NCI-H1436 (cell line): ENCODE measurements at places on chromosomes 1 and 21.

DNA sequence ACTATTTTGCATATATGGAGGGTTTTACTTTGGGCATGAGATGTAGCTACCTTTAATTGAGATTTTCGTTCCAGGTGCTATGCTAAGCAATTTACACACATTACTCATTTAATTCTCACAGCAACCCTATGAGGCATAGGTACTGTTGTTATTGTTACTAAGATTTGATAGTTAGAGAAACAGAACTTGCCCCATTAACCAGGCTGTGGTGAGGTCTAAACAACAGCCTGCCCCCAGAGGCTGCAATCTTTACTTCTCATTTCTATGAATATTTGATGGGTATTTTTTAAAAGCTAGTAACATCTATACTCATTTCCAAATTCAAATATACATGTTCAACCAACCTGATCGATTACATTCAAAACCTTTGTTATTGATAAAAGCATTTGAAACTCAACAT, 155.6 kb downstream of the GALNT2 start:
- DNase-seq: no peak

DNA sequence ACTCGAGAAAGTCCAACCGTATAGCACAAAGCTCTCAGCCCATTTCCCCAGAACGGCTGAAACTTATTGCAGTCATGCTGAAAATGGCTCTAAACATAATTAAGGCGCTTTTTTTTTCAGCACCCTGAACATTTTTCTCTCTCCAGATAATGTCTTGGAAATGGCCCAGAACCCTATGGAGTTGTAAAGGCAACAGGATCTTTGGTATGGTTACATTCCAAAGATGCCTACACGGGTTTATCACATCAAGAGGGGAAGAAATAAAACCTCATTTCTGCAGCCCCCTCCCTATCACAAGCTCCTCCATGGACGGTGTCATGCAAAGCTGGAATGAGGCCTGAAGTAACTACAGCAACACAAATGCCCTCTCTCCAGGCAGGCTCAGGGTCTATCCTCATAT, 126.4 kb upstream of the GALNT2 start:
- no peak for DNase-seq

GRCh38 chr1:223622132-223622842, 43.2 kb downstream of the CAPN8 start:
- no peak for DNase-seq

DNA sequence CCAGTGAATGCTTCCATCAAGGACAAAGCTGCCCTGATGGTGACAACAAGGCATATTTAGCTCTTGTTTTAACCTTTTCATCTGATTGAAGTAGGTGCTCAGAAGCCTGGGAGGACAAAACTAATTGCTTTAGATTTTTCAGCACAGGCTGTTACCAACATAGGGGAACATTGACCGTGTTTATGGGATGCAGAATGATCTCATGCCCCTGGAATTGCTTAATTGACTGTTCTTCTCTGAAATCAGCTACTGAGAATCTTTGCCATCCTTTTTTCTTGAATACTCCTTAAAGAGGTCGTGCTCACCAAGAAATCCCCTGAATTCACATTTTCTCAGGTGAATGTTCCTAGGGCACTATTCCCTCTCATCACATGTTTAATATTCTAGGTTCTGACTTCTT, 95.9 kb upstream of the CCDC190 start:
- no peak for DNase-seq

GRCh38 chr1:53376041-53376461, 48.2 kb upstream of the LRP8 start:
- DNase-seq: peak; percentile 20

DNA sequence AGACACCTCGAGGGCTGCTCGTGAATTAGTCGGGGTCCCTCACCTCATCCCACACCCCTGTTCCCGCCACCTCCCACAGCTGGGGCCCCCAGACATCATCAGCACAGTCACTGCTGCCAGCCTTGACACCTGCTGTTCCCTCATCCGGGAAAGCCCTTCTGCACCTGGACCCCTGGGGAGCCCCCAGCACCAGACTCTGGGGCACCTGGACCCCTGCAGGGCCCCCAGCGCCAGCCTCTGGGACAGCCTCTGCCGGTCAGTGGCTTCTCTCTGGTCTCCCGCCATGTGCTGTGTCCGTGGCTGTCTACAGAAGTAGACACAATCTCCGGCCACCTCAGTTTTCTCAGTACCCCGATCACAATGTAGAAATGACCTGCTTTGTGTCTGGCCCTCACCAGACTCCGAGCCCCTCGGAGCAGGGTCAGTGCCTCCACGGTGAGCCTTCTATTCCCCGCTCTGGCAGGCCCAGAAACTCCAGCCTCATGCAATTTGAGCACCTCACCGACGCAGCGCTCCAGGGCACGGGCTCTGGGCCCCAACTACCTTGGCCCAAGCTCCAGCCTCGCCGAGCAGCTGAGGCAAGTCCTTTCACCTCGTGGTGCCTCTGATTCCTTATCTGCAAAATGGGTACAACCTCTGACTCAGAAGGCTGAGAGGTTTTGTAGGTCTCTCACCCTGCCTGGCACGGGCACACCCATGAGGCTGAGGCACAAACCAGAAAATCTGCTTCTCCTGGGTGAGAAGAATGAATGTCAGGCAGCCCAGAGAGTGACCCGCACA, 84.7 kb downstream of the RIPK4 start:
- no peak for DNase-seq

- no peak for DNase-seq
Observed at GRCh38 chr1:228381356-228381755, 25.3 kb downstream of the TRIM11 start.

DNA sequence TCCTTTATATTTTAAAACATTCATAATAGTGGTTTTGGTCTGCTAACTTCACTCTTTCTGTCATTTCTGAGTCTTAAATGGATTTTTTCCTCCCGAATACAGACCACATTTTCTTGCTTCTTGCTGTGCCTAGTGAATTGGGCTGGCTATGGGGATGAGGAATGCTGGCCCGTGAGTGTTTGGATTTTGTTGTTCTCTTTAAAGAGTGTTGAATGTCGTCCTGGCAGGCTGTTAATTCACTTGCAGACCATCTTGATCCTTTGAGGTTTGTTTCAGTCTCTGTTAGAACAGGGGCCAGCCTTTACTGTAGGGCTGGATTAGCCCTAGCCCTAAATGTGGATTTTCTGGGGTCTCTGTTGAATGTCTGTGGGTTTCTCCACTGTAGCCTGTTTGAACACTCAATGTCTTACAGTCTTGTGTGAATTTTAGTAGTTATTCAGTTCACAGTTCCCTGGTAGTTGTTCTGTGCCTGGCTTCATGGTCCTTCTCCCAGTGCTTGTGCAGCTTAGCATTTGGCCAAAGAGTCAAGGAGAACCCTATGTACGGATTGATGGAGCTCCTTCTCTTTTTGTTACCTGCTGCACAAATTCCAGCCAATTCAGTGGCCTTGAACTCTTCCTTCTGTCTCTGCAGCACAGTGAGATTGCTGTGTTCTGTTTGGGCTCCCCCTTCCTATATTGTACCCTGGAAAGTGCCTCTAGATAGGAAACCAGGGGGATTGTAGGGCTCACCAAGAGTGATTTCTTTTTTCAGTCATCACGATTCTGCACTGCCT, 95.7 kb downstream of the DYRK1A start:
- no peak for DNase-seq

DNA sequence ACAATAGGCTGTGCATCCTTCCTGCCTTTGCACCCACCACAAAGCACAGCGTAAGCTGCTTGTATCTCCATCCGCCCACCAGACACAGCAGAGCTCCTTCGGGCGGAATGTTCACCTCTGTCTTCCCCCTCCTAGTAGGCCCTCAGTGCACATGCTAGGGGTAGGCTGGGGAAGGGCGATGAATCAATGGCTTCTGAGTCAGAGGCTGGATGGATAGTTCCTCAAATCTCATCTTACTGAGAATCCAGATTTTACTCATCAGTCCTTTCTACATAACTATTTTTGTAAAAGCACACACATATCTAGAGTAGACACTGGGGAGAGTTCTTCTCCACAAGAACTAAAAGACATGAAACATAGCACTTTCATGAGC, 73.8 kb downstream of the BCAR3 start:
- no peak for DNase-seq

DNA sequence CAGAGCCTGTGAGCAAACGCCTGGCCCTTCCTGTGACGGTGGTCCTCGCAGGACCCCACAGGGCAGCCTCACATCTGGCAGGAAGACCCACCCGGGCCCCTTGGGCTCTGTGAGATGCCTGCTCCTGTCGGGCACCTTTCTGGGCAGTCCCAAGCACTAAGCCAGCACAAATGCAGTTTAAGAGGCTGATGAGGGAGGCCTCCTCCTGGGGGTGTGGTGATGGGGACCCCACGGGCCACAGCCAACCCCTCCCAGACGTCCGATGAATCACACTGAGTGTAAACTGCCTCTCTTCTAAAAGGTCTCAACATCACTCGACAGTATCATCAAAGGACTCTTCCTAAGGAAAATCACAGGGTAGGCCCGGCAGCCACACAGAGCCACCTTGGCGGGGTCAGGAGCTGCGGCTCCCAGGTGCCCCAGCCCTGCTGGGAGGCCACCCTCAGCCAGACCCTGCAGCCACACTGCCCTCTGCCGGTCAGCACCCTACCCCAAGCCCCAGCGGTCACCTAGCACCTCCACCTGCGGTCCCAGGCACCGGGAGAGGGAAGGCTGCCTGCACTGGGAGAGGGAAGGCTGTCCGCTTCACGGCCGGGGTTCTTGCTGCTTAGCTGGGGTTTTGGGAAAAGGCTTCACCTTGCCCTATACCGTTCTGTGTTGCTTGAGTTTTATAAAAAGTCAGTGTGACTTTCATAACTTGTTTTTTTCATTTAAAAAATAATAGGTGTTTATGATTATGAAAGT, 3.9 kb upstream of the PRKCZ start:
- peak; percentile 2 for DNase-seq

- no peak for DNase-seq
Observed at GRCh38 chr1:225388372-225388771, 39.5 kb downstream of the LBR start.

DNA sequence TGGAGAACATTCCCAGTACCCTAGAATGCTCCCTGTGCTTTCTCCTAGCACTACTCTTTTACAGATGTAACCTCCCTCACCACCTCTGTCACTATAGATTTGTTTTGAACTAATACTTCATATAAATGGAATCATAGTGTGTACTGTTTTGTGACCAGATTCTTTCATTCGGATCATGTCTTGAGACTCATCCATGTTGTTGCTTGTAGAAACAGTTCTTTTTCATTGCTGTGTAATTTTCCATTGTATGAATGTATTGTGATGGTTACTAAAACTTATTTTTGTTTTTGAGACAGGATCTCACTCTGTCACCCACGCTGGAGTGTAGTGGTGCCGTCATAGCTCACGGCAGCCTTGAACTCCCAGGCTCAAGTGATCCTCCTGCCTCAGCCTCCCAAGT, 2.7 kb downstream of the MAST2 start:
- DNase-seq: no peak

GRCh38 chr1:100164216-100164615, 13.8 kb downstream of the LRRC39 start:
- DNase-seq: no peak

GRCh38 chr1:234216116-234216703, 157.0 kb upstream of the COA6 start:
- no peak for DNase-seq

DNA sequence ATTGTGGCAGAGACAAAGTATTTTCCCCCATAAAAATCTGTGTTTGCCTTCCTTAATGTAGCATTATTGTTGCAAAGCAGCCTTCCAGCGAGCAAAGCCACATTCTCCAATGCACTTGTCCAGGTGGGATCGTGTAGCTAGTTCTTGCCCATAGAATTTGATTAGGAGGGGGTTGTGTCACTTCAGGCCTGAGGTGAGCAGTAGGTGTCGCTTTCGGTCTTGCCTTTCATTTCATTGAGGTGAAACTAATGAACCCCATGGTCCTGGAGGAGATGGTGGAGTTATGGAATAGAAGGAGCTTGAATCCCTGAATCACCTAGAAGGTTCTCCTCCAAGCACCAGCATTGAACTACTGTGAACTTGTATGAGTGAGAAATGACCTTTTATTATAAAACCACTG, 318.9 kb upstream of the PBX1 start:
- no peak for DNase-seq

DNA sequence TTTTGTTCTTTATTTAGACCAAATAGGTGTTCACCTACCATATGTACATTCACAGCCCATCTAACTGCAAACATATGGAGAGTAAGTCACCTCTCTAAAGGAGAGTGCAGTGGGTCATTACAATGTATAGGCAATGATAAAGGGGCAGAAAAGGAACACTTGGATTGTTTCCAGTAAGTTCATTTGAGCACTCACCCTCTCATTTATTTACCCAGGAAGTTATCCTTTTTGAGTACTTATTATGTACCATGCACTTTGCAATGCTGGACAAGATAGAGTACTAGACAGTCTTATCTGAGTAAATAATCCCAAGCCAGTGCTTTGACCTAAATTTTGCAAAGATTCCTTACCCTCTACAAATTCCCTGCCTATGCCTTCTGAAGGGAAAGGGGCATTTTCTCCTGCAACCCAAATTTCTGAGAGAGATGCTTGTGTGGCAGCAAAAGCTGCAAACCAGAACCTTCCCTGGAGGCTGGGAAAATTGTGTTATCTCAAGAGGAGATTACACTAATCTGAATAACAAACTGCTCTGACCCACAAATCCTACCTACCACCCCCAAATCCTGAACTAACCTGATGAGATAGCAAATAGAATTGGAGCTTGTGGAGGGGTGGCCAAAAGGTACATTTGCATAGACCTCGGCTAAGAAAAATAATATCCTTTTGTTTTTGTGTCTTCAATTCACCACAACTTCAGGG, 18.6 kb upstream of the RGS8 start:
- DNase-seq: peak; percentile 16

- DNase-seq: peak; percentile 41
Observed at GRCh38 chr1:30700528-30701257, 22.7 kb downstream of the MATN1 start.

DNA sequence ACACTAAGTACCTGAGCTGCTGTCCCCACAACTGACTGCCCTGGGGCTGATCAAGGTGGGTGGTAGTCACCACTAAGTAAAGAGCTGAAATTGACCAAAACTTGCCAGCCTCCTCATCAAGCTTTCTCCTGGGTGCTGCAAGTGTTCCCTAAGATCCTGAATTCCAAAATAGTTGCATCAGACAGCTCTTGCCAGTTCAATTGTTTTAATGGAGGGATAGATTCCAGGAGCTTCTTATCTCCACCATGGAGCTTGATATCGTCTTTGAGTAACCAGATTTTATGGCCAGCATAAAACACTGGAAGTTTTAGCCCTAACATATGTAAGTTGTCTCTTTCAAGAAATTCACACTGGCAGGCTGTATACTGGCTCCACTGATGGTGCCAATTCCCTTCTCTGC, 90.3 kb downstream of the NID1 start:
- DNase-seq: no peak

GRCh38 chr21:37266515-37267221, 466 bp downstream of the VPS26C start:
- peak; percentile 72 for DNase-seq

DNA sequence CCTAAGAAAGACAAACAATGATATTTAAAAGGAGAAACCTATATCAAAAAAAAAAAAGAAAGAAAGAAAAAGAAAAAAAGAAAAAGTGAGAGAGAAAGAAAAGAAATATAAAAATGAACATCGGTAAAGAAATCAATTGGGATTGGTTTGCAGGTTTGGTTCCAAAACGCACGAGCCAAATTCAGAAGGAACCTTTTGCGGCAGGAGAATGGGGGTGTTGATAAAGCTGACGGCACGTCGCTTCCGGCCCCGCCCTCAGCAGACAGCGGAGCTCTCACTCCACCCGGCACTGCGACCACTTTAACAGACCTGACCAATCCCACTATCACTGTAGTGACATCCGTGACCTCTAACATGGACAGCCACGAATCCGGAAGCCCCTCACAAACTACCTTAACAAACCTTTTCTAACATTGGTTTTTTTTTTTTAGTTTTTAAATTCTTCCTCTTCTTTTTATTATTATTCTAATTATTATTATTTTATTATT, 11.7 kb downstream of the LHX9 start:
- DNase-seq: no peak
